ENCODE measurements at places on chromosomes 5 and 9. TPM values are rescaled to one million over a fixed set of nuclear protein-coding genes. Genes with fewer than 3 reads are reported as not detected.

DNA sequence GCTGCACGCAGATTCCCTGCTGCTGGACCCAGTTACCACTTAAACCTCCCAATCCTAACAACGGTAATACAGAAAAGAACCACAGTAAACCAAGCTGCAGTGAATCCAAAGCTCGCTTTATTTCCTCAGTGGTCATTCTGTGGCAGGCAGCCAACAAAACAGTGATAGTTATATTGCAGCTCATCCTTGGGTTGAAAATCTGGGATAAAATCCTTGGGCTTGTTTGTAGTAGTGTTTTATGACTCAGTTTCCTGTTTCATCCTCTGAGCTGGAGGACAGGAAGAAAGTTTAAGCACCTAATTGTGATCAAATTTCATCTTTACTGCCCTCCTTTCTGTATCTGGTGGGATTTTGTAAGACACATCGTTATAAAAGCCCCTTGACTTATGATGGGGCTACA lies 31.4 kb downstream of the HMGCR start:
- no peak for DNase-seq

DNA sequence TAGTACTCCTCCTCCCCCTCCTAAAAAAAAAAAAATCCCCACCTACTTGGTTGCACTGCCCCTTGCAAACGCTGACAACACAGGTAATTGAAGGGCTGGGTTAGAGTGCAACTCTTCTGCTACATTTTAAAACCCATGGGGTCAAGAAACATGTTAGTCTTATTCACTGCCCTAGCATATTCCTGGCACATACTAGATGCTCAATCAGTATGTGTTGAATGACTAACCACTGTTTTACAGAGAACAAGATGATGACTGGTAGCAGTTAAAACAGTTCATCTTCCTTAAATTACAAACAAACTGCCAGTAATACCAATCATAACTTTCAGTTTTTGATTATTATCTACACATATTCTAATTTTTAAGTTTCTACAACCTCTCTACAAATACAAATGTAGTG lies 124.4 kb downstream of the NFIB start:
- no peak for DNase-seq

DNA sequence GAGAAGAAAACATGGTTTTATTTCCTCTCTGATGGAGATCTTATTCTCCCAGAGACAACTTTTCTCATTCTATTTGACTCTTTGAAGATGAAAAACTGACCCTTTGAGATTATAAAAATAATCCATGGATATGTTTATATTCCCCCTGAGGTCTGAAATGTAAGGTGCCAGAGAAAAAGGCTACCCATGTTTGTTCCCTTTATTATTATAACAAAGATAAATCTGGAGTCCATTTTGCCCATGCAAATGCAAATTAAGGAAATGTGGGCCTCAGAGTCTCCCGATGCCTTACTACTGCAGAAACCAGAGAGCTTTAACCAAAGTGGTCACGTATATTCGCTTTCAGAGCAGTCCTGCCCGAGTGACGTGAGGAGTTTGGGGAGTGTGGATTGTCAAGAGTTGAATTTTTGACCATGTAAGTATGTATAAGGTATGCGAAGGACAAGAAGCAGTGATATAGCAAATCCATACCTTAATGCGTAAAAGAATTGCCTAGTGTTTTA lies 312.5 kb downstream of the RASEF start:
- no peak for DNase-seq

The PCDHB7 gene
- not detected for total RNA-seq

DNA sequence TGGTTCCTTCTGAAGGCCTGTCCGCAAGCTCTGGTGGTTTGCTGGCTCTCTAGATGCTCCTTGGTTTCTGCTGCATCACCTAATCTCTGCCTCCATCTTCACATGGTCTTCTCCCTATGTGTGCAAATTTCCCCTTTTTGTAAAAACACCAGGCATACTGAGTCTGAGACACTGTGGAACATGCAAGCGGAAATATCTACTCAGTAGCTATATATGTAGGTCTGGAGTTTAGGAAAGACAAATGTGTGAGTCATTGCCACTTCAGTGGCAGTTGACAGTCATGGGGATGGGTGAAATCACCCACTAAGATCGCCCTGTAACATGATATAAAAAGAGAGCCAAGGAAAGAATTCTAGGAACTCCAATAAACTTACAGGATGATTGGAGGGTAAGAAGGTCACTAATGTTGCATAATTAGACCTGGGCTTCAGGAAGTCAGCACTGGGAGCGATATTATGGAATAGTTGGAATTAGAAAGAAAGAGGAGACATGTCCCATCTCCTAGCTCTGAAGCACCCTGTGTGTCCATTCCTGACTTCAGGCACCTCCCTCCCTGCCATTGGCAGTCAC lies 22.7 kb upstream of the UBLCP1 start:
- DNase-seq: no peak

The NSG2 gene
- total RNA-seq: not detected

The RNF180 gene
- total RNA-seq: 10.4 TPM

The C9orf153 gene
- total RNA-seq: not detected

- DNase-seq: no peak
These were observed 35.1 kb upstream of the EXOC3 start for GRCh38 chr5:407801-408268.

DNA sequence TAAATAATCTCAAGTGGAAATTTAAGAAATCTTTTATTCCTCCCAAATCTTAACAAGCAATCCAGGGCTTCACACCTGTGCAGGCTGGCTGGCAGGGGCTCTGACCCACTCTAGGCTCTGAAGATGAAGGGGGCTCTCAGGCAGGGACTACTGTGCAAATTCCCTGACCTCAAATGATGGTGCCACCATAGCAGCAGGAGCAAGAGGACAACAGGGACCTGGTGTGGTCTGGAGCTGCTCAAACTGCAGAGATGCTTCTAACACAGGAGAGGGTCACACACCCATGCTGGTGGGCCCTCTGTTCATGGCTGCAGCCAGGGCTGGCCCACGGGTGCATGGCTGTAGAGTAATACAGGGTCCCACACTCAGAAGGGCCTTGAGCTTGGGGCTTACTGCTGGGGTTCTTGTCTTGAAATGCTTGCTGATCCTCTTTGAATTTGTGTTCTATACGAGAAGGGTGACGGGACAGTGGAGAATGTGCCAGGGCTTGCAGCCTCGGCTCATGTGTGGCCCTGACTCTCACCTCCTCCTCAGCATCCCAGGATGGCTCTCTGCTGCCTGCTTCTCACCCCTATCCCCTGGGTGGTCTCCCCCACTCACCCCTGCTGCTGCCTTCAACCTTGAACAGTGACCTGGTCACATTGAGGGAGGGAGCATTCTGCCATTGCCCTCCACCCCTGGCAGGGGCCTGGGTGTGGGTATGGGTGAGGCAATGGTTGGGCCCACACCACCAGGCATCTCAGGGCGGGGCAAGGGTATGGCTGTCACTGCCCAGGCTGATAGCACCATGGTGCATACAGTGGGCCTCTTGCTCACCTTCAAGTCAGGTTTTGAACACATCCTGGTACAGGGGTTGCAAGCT lies 191.7 kb downstream of the FSTL4 start:
- DNase-seq: no peak

The ABCA1 gene
- 21.0 TPM for total RNA-seq

DNA sequence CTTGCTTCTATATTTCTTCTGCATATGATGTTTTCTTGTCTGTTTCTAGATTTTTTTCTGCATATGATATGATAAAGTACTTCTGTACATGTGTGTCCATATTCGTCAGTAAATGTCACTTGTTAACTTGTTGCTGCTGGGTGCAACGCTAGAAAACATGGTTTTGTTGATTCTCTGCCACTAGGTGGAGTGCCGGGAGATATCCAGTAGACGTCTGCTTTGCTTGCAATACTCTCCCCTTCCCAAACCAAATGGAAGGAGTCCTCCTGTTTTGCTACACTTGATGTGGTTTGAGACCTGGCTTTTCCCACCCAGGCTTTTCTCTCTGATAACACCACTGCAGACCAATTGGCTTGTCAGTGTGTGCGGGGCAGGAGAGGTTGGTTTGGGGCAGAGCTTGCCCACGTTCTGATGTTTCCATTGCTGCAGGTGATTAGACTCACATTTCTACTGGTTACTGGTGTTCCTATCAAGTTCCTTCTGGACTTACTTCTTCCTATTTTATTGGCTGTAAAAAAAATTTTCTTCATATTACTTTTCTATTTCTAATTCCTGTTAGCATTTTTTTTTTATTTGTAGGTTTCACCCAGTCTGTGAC lies 900.0 kb upstream of the CDH10 start:
- DNase-seq: peak; percentile 47

- DNase-seq: no peak
These were observed 30.6 kb downstream of the BAAT start for GRCh38 chr9:101354143-101354764.

DNA sequence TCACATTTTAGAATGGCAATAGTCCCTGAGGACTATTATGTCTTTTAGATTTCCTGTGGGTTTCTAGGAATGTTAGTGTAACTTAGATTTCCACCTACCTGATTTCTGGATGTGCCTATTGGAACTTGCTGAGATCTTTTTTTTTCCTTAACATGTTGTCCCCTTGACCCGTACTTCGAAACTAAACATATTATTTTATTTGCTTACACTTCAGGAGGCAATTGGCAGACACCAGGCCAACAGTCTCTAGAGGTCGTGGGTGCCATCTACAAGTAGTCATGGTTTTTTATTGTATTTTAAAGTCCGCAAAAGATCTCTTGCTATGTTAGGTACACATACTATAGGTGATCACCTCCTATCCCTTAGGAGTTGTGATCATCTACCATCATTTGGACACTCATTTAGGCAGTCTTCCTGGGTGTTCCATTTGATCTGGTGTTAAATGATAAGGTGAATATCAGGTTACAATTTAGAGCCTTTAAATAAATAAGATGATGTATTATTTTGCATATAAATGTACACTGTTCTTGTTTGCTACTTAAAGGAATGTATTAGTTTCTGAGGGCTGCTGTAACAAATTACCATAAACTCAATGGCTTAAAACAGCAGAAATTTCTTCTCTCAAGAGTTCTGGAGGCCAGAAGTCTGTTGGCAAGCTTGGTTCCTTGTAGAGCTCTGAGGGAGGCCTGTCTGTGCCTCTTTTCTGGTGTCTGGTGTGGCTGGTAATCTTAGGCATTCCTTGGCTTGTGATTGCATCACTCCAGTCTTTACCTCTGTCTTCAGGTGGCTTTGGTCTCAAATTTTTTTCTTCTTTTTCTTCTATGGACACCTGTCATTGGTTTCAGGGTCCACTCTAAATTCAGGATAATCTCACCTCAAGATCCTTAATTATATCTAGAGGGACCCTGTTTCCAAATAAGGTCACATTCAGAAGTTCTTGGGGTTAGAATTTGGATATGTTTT lies 64.8 kb downstream of the ZCCHC7 start:
- DNase-seq: no peak

The C7 gene
- total RNA-seq: 167 TPM

GRCh38 chr9:21889673-21890072 lies 87.2 kb downstream of the MTAP start:
- DNase-seq: no peak

- DNase-seq: no peak
These were observed 27.6 kb upstream of the PSD2 start for GRCh38 chr5:139767960-139768359.

DNA sequence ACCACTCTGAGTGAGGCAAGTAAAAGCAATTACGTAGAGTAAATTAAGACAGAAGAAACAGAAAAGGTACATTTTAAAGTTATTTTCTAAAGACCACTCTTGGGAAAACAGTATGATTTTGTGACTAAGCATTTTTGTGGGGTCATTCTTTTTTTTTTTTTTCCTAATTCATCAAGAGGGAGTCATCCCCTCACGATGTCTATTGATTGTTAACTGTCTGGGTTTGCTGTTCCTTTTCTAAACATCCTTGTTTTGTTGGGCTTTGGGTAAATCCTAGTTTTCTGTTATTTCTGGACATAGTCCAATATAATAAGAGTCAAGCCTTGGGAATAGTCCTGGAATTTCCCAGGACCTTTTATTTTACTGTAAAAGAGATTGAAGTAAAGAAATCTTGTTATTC lies 63.8 kb downstream of the ANKRD55 start:
- DNase-seq: no peak

- no peak for DNase-seq
These were observed 8.9 kb upstream of the BNC2 start for GRCh38 chr9:16879416-16879815.

DNA sequence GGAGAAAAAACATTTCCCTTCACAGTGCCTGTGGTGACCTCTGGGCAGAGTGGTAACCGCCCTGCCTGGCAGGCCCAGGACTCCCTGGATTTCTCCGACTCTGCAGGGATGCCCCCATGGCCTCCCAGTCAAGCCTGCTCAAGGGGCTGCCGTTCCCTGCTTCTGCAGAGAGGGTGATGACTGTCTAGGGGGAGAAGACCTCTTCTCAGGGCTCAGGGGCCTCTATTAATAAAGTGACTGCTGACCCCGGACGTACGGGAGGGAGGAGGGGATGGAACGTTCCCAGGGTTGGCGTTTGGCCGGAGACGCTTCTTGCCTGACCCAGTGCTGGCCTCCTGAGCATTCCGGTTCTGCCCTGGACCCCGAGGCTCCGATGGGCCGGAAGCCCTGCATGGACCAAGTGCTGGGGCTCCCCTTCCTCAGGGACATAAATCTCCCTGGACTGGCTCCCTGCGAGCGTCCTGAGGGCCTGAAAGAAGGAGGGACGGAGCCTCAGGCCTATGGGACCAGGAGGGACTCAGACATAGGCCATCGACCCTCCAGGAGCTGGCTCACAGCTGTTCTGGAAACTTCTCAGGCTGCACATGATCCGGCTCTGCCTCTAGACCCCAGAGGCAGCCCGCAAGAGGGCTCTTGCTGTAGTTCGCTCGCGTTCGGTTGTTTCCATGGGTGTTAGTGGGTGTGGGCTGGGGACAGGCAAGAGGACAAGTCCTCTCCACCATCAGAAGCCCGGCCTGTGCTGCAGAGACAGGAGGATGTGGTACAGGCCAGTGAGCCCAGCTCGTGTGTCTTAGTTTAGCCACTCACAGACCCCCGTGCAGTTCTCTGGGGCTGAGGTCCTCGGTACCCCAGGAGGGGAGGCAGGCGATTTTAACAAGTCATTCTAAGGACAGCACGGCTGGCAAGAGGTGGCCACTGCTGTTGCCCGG lies 8.1 kb upstream of the RNU6ATAC start:
- no peak for DNase-seq

The WNT8A gene
- not detected for total RNA-seq

GRCh38 chr5:76371960-76372322 lies 31.1 kb upstream of the IQGAP2 start:
- no peak for DNase-seq

DNA sequence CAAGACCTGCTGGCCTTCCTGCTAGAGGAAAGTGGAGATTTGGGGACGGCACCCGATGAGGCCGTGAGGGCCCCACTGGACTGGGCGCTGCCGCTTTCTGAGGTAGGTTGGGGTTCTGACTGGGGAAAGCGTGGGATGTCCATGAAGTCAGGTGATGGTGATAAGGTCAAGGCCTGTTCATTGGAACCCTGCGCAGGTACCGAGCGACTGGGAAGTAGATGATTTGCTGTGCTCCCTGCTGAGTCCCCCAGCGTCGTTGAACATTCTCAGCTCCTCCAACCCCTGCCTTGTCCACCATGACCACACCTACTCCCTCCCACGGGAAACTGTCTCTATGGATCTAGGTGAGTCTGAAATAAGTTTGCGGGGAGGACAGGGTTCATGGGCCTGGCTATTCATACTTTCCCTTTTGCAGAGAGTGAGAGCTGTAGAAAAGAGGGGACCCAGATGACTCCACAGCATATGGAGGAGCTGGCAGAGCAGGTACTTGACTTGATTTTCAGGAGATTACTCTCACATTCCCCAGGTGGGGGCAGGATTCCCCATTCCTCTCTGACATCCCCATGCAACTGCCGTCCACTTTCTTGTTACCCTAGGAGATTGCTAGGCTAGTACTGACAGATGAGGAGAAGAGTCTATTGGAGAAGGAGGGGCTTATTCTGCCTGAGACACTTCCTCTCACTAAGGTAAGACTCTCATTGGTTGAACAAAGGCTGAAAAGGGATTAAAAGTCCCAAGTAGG lies 505 bp downstream of the CREB3 start:
- DNase-seq: no peak
